ENCODE measurements at places on chromosomes 5 and 9.

DNA sequence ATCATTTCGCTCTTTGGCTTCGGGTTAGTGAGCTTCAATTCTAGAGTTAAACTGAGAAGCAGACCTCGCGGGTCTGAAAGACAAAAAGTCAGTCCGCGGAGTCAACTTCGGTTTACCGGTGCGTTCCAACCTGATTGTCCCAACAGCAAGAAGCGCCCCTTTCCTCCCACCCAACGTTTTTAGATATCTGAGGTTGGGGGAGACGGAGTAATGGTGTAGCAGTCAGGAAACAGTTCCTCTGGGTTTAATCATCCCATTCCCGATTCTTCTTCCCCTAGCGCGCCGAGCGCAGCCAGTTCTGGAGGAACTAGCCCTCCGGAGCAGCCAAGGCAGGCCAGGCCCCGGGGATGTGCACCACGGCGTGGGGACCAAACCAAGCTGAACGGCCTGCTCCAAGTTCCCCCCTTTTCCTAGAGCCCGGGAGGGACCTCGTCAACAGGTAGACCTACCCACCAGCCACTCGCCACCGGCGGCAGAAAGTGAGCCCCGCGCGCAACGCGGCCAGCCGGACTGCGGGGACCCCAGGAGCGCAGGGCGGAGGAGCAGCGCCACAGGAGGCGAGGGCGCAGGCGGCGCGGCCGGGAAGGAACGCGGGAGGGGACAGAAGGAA, 622 bp upstream of the ISL1 start:
- no peak for DNase-seq

DNA sequence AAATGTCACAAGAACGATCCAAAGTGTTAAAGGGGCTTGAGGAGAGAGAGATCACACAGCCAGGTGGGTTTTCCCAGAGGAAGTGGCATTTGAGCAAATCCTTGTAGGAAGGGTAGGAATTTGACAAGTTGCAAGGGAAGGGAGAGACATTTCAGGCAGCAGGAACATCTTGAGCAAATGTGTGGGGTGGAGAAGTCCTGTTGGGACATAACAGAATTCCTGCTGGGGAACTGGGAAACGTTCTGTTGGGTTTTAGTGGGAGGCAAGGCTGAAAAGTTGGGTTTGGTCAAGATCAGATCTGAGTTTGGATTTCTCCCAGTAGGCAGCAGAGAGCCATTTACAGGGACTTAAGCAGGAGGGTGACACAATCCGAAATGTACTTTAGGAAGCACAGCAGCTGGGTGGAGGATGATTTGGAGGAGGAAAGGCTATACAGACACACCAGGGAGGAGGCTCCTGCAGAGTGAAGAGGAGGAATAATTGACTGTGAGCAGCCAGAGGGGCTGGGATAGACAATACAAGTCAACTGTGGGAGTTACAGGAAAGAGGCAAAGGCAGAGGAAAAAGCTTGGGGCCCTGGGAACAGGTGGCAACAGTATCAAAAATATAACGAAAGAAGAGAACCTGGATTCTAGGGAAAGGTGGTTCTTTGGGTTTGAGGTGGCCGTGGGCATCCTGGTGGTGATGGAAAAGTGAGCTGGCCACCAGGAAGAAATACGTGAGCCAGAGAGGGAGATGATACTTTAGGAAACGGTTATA, 3.1 kb upstream of the ZSWIM6 start:
- no peak for DNase-seq

- DNase-seq: no peak
Observed at GRCh38 chr5:113172231-113172826, 195.7 kb downstream of the DCP2 start.

- DNase-seq: no peak
Observed at GRCh38 chr9:123437201-123437600, 81.2 kb downstream of the CRB2 start.

GRCh38 chr5:93578813-93579691, 2.0 kb downstream of the NR2F1-AS1 start:
- peak; percentile 40 for DNase-seq

- no peak for DNase-seq
Observed at GRCh38 chr9:128057724-128058409, 9.3 kb downstream of the NAIF1 start.

GRCh38 chr9:68834931-68835520, 130.0 kb downstream of the PIP5K1B start:
- DNase-seq: no peak

- DNase-seq: no peak
Observed at GRCh38 chr9:69816735-69817134, 3.9 kb upstream of the CFAP95 start.

- DNase-seq: peak; percentile 87
Observed at GRCh38 chr5:180831139-180832093, 28.8 kb upstream of the MGAT1 start.

All from B cell (primary cell).